ENCODE measurements at places on chromosomes 1 and 21. TPM values are rescaled to one million over a fixed set of nuclear protein-coding genes. Genes with fewer than 3 reads are reported as not detected.

Gene LCE3C
- not detected for total RNA-seq

DNA sequence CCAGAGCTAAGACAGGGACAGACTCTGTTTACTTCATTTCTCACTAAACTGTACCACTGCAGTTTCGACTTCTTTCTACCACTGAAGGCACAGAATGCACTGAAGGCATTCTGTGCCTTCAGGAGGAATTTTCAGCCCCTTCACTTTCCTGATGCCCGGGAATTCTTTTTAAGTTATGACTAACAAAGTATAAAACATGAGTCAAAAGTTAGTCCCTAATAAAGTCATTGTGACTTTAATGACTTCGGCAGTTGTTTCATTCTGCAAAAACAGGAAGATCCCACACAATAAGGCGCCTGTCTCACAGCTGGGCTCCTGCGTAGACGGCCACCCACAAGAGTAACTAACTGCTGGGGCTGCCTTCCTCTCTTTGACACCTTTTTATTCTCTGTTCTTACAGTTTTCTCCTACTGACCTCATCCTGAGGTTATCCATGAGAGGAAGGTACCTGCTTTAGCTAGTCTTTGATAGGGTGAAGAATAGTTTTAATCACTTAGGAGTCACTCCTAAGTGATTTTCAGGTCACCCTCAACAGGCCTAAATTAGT lies 183.9 kb upstream of the SGIP1 start:
- peak; percentile 72 for DNase-seq

Gene RBP7
- total RNA-seq = not detected

Gene SAMD13
- 0.20 TPM for total RNA-seq

Gene PPIAL4G
- total RNA-seq = not detected

Gene SIM2
- total RNA-seq = 1.8 TPM

DNA sequence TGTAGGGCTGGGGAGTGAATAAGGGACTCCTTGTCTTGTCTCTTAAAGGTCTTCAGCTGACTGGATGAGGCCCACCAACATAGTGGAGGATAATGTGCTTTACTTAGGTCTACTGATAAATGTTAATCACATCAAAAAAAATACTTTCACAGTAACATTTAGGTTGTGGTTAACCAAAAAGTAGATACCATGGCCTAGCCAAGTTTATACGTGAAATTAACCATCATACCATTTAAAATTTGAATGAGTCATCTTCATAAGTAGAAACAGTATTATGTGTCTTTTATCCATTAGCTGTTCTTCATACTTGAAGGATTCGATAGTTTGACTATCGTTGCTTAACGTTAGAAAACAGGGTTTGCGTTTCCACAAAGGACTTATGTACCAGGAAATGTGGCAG lies 80.9 kb downstream of the MTR start:
- peak; percentile 1 for DNase-seq

Gene PMVK
- 6.2 TPM for total RNA-seq

DNA sequence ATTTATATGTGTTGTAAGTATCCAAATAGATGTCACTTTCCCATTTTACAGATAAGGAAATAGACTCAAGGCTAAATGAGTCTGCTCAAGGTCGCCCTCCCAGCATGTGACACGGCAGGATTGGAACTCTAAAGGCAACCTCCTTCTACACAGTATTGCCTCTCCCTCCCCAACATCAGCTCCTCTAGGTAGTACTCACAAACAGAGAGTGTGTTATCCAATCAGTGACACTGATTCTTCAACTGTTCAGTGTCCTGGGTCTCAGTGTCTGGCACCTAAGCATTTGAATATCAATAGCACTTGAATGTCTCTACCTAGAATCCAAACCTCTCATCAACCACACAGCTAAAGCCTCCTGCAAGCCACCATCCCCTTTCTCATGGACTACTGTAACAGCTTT lies 87.1 kb downstream of the DAB1 start:
- no peak for DNase-seq

Gene DPYD
- 37.9 TPM for total RNA-seq

Gene URB2
- 6.4 TPM for total RNA-seq

DNA sequence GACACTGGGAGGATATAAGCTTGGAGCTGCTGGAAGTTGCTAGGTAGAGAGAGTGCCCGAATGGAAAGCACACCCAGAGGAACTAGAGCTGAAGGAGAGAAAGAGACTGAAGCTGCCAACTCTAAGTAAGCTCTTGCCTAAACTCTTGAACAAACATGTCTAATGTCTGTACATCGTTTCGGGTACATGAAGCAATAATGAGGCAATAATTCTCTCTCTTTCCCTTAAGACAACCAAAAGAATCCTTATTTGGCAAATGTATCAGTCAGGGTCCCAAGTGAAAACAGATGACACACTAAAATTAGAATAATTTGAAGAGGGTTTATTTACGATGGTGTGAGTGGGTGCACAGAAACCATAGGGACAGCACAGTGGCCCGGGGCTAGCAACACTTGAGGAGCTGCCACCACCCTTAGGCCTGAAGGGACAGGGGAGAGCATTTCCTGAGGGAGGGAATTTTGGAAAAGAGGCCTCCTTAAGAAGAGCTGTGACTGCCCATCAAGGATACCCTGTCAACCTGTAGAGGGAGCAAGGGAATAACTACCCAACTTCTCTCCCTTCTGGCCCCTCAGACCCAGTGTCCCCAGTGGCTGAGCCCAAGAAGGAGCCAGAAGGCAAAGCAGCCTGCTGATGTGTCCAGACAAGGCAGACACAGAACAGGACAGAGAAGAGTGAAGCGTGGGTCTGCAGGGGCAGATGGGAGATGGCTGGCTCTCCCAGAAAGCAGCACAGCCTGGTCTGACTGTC lies 36.1 kb upstream of the KHDRBS1 start:
- peak; percentile 43 for DNase-seq

Gene DMBX1
- not detected for total RNA-seq

Gene CHIA
- not detected for total RNA-seq

Gene NDUFV3
- 60.5 TPM for total RNA-seq

DNA sequence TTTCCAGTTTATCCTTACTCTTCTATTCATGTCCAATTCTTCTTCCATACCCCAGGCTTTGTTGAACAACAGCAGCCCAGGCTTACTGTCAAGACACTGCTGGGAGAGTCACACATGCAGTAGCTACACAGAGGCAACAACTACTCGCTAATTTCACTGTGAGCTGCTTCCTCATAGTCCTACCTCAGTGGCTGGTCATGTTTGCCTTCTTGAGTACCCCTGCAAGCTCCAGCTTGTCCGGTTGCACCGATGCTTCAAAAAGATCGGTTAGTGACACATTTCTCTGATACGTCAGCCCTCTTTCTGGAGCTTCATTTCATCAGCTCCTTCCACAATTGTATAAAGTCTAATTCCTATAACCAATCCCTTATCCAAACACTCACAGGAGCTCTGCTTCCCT lies 246.7 kb upstream of the NFIA start:
- DNase-seq = no peak

DNA sequence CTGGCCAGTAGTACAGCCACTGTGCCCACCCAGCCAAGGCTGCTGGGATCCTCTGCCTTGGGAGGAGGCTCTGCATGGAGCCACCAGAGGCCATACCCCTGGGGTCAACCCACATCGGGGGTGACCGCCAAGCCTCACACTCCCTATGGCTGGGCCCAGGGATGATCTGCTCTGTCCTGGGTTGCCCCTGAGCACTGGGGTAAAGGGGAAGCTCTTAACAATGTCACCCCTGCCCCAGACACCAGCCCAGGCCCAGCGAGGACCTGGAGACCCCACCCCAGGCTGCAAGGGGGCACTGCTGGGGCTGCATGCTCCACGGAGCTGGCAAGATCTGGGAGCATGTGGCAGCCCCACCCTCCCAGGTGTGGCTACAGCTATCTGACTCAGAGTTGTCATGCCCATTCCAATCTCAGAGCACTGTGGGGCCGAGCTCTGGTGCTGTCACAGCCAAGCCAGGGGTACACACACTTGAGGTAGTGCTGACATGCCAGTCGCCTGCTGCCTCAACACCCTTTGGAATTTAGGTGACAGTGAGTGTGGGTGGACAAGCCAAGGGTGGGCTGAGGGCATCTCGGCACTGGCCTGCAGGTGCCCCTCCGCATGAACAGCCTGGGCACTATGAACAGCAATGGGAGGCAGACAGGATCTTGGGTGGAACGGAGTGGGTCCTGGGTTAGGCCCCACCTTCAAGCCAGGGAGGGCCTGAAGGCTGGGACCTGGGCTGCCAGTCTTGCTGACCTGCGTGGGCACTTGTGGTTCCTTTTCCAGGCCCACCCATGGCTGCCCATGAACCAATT lies 427.7 kb downstream of the LRRIQ3 start:
- no peak for DNase-seq

Gene DDAH1
- total RNA-seq = 71.0 TPM

Gene STPG1
- 3.7 TPM for total RNA-seq

- peak; percentile 46 for DNase-seq
These were observed 60.3 kb upstream of the GREM2 start for GRCh38 chr1:240672132-240672811.

Gene GPR52
- not detected for total RNA-seq

- DNase-seq = no peak
These were observed 92.7 kb downstream of the ESRRG start for GRCh38 chr1:216630532-216630931.

Gene FAM89A
- total RNA-seq = 9.4 TPM

- no peak for DNase-seq
These were observed 86.7 kb downstream of the S1PR1 start for GRCh38 chr1:101323535-101323934.

Data from M059J (cell line).